Bone marrow (tissue), 2 donors: ENCODE measurements at places on chromosomes 6 and 20.

DNA sequence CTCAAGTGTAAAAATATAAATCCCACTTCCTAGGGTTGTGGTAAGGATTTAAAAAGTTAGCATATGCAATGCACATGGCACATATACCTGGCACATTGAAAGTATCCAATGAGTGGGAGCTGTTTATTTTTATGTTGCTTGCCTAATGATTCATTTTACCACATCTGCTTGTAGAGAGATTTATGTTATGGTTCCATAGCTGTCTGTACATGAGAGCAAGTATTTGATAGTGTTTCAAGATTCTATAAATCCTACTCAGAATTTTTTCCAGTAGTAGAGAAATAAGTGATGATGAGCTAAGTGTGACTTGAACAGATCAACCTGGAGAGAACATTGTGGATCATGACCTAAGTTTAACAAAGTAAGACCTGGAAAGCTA, 125.3 kb upstream of the SPTLC3 start:
- no peak for DNase-seq

DNA sequence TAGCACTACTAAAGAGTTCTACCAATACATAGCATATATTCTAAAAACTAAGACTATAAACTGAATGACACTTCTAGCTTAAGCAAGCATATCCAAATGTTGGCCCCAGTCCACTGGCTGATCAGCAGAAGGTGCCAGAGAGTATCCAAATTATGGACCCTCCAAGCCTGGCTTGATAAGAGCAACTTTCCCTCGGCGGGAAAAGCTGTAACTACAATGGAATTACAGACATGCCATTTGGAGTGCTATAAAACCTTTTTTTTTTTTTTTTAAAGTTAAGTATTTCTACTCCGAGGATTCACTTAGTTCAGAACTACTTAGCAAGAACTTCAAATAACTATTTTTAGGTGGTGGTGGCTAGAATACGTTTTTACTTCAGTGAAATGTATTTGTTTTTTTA, 94.6 kb downstream of the EPB41L2 start:
- DNase-seq = no peak

DNA sequence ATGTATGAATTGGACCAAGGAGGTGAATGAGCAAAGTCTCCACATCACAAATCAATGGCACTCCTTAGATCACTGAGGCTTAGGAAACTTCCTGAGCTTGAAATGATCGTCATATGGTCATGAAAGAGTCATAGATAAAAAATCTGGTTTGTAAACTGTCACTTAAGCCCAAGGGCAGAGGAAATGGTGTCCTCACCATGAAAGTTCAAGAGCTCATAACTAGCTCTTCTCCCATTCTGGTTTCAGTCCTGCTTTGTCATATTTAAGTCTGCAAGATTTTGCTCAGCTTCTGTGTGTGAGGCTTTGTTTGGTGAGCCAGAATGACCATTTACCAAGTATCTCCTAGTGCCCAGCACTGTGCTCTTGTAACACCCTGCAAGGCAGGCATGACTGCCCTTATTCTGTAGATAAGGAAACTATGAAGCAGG, 60.5 kb downstream of the GJA10 start:
- no peak for DNase-seq

DNA sequence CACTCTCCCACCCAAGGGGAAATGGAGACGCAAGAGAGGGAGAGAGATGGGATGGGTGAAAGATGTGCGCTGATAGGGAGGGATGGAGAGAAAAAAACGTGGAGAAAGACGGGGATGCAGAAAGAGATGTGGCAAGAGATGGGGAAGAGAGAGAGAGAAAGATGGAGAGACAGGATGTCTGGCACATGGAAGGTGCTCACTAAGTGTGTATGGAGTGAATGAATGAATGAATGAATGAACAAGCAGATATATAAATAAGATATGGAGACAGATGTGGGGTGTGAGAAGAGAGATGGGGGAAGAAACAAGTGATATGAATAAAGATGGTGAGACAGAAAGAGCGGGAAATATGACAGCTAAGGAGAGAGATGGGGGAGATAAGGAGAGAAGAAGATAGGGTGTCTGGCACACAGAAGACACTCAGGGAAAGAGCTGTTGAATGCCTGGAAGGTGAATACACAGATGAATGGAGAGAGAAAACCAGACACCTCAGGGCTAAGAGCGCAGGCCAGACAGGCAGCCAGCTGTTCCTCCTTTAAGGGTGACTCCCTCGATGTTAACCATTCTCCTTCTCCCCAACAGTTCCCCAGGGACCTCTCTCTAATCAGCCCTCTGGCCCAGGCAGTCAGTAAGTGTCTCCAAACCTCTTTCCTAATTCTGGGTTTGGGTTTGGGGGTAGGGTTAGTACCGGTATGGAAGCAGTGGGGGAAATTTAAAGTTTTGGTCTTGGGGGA, 754 bp downstream of the TNF start:
- DNase-seq = no peak

DNA sequence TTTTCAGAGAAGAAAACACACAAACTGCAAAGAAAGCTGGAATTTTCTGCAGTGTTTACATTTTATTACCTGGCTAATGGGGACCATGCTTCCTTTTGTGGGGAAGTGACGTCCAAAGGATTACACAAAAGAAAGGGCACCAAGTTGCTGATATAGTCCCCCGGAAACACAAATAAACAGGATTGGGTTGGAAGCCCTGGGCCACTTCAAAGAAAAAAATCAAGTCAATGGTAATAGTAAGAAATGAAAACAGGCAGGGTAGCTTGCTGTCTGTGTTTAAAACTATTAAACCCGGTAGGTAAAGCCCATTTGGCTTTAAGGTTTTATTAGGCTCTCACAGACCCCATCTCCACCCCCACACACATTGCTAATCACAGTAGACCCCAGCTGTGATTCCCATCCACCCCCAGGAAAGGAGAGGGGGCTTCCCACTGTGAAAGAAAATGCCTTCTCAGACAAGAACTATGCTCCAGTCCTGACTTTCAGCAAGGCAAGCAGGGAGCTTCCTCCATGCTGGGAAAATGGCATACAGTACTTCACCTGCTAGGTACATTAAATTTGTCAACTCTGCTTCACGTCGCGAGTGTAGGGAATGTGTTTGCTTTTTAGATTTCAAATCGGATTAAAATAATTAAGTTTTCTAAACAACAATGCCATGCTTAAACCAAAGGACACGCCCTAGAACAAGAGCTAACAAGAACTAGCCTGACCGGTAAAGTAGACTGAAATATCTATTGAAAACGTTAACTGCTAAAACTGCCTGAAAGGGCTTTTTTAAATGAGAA, 1.1 kb downstream of the PERP start:
- DNase-seq = no peak

GRCh38 chr6:46284475-46284874, 113.7 kb upstream of the ENPP5 start:
- DNase-seq = no peak

GRCh38 chr6:157381631-157382621, 936 bp downstream of the ZDHHC14 start:
- DNase-seq = peak; percentile 28

GRCh38 chr20:44075191-44075949, 111.6 kb downstream of the JPH2 start:
- DNase-seq = no peak

GRCh38 chr6:11168091-11168635, 56.6 kb upstream of the ERVFRD-1 start:
- DNase-seq = no peak

DNA sequence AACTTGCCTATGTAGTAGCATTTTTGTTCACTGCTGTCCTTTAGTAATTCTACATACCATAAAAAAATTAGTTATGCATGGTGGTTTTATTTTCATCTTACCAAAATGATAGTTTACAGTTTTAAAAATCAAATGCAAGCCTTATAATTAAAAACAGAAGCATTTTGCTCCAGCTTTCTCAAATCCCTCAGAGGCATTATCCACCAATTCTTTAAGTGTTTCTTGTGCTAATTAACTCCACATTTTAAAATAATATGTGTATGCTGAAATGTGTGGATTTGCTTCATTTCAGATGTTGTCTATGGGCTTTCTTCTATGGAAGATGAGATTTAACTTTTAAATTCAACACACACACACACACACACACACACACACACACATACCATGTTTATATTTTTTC, 49.3 kb downstream of the PCSK2 start:
- DNase-seq = no peak

GRCh38 chr6:147707524-147707923, 199.0 kb downstream of the SAMD5 start:
- no peak for DNase-seq

DNA sequence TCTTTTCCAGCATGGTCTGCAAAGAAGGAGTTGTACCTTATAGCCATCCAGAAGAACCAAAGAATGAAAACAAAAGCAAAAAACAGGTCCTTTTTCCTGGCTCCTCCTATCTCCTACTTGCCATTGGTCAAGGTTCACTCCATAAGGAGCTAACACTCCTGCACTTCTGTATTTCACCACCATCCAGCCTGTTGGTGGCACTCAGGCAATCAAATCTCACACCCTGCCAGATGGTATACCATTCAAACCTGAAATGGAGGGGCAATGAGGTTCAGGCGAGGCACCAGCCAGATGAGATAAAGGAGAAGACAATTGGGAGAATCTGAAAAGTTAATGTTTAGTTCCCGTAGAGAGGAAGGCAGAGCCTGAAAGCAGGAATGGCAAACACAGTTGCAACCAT, 203.8 kb downstream of the ALDH8A1 start:
- no peak for DNase-seq

- no peak for DNase-seq
These were observed 57.0 kb downstream of the TNFAIP3 start for GRCh38 chr6:137923866-137924653.

DNA sequence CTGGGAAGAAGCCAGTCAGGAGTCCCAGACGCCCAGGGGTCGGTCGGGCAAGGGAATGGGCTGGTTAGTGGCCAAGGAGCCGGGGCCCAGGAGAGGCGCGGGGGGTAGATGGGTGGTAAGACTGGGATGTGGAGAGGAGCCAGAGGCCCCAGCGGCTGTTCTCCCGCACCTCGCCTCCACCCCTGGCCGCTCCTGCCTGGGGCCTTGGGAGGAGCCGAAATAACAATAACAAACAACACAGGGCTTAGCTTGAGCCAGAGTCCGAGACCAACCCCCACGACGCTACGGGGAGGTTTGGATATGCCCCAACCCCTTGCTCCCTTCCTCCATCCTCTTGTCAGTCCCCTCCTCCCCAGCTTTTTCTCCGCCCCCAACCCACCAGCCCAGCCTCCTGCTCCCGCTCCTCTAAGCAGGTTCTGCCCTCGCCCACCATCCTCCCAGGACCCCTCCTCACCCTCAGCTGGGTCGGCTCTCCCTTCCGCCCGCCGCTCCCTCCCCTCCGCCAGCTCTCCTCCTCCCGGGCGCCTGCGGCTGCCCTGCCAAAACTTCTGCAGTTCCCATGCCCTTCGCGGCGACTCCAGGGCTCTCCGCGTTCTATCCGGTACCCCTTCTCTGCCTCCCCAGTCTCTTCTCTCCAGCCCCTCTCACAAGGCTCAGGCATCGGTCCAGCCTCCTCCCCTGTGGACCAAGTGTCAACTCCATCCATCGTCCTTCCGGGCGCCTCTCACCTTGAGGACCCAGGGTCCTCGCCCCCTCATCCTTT, 1.1 kb downstream of the RNF39 start:
- no peak for DNase-seq

GRCh38 chr6:105838171-105838570, 248.0 kb upstream of the PRDM1 start:
- DNase-seq = no peak

DNA sequence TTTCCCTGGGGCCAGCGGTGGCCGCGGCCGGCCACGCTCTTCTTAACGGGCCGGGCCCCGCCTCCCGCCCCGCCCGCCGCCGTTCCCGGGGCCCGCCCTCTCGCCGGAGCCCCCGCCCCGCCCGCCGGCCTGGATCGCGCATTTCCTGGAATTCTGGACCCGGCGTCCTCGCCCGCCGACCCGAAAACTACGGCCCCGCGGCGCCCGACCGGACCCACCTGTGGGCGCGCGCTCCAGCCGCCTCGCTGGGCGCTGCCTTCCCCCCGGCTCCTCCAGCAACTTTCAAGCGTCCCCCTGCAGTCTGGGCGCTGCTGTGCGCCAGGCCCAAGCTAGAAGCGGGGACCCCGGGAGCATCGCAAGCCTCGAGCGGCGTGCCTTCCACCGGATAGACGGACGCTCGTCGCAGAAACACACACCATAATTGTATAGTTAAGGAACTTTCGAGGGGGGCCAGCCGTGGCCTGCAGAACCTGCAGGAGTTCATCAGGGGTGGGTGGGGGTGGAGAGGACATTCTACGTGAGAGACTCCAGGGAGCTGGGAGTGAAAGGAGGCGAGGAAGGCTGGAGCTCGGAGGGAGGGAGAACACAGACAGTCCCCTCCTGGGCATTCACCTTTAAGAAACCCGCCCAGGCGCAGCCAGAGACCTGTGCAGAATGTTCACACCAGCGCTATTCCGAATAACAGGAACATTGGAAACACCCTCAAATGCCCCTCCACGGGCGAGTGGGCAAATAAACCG, at the start of gene ADA:
TSS of gene ADA (minus strand) at position 16 of the 740 bp plus-strand sequence. CDS start 92 bp downstream, outside the sequence.
- DNase-seq = no peak

GRCh38 chr6:81808851-81809570, 56.5 kb upstream of the TENT5A start:
- DNase-seq = no peak

DNA sequence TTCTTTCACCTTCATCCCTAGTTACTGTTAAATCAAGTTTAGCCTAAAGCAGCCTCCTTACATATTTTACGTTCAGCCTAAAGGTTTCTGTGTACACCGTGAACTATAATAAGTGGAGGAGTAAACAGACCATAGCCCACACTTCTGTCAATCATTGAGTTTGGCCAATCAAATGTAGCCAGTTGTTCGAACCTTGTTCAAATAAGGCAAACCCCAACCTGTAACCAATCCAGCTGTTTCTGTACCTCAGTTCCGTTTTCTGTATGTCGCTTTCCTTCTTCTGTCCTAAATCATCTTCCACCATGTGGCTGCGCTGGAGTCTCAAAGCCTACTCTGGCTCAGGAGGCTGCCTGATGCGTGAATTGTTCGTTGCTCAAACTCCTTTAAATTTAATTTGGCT, 1.8 kb upstream of the FBXO30 start:
- DNase-seq = no peak

DNA sequence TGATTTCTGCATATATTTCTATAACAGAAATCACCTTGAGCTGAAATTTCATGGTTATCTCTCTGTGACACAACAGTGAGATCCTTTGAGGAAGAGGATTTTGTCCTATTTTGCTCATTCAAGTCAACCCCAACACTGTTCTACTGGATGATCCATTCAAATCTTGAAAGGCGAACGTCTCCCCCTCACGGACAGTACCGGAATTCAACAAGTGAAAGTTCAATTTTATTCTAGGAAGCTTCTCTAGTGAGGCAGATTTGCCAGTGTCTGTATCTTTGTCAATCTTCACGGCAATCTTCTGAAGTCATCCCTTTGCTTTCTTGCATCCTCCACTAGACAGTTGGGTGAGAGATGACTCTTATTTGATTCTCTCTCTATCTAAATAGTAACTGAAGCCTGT, 91.7 kb upstream of the PDE7B start:
- DNase-seq = no peak
